ENCODE measurements at places on chromosomes 13 and 19. TPM values are rescaled to one million over a fixed set of nuclear protein-coding genes. Genes with fewer than 3 reads are reported as not detected.

The F2RL3 gene
- 0.68 TPM for polyA plus RNA-seq

The RFXAP gene
- 14.5 TPM for polyA plus RNA-seq

The CCL25 gene
- 0.45 TPM for polyA plus RNA-seq

The NCAN gene
- 0.14 TPM for polyA plus RNA-seq

The WDR88 gene
- polyA plus RNA-seq: 2.1 TPM

The EGLN2 gene
- polyA plus RNA-seq: 78.8 TPM

The ZNF490 gene
- 5.9 TPM for polyA plus RNA-seq

The S1PR2 gene
- 11.6 TPM for polyA plus RNA-seq

The KIR3DL1 gene
- polyA plus RNA-seq: not detected

The SLC8A2 gene
- 0.44 TPM for polyA plus RNA-seq

The FBN3 gene
- polyA plus RNA-seq: 19.5 TPM

The ARL11 gene
- polyA plus RNA-seq: 0.46 TPM

The FBXO27 gene
- polyA plus RNA-seq: 3.9 TPM

The PALM3 gene
- polyA plus RNA-seq: 23.7 TPM

The LIM2 gene
- 0.66 TPM for polyA plus RNA-seq

The CD22 gene
- 41.6 TPM for polyA plus RNA-seq

The EEF1AKMT1 gene
- 13.2 TPM for polyA plus RNA-seq

The ATP11A gene
- polyA plus RNA-seq: 48.9 TPM

The ZNF90 gene
- 20.4 TPM for polyA plus RNA-seq

The C19orf73 gene
- polyA plus RNA-seq: 1.0 TPM

The FFAR2 gene
- polyA plus RNA-seq: 0.20 TPM

The KLF16 gene
- polyA plus RNA-seq: 5.7 TPM

The ITGBL1 gene
- polyA plus RNA-seq: 1.8 TPM

The KASH5 gene
- not detected for polyA plus RNA-seq

The SYNGR4 gene
- 0.14 TPM for polyA plus RNA-seq

The KLC3 gene
- polyA plus RNA-seq: 1.9 TPM

The WTIP gene
- 48.9 TPM for polyA plus RNA-seq

The DLL3 gene
- polyA plus RNA-seq: 0.62 TPM

The ZNF256 gene
- polyA plus RNA-seq: 7.3 TPM

The ZNF433 gene
- 6.0 TPM for polyA plus RNA-seq

The CYP2A7 gene
- polyA plus RNA-seq: 0.87 TPM

The RABAC1 gene
- polyA plus RNA-seq: 87.5 TPM

The GRK1 gene
- polyA plus RNA-seq: 0.20 TPM

The PSPN gene
- 2.3 TPM for polyA plus RNA-seq

The KLK4 gene
- not detected for polyA plus RNA-seq

The UPK1A gene
- 0.53 TPM for polyA plus RNA-seq

The SAFB2 gene
- polyA plus RNA-seq: 53.4 TPM

The FLT1 gene
- 14.0 TPM for polyA plus RNA-seq

The CEACAM20 gene
- polyA plus RNA-seq: not detected

The KANK3 gene
- polyA plus RNA-seq: 5.1 TPM

The CRX gene
- not detected for polyA plus RNA-seq

The ZNF526 gene
- polyA plus RNA-seq: 7.5 TPM

The TNNT1 gene
- polyA plus RNA-seq: 4.3 TPM

The ADPRHL1 gene
- polyA plus RNA-seq: 4.4 TPM

The TLE2 gene
- polyA plus RNA-seq: 46.8 TPM

Data from left renal pelvis (tissue), 4 donors.